ENCODE measurements at places on chromosomes 6 and 20.

DNA sequence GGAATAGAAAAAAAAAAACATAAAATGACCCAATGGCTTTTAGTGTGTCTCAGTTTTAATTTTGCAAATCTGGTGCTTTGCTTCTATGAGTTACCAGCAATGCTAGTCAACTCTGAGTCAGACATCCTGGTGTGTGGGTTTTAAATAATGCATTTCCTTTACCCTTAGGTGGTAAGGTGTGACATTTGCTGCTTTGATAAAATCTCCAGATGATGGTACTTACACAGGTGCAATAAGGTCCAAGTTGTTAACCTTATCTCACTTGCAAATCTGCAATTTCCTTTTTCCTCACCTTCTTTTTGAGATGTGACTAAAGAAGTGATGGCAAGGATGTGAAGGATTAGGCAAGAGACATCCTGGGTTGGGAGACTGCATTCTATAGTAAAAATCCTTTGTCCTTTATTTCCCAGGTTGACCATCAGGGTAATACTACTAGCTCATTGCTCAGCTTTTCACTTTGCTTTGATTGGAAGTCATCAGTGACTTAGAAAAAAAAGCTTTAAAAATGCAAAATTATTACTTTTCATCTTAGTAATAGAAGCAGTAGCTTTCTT is 818.5 kb upstream of the FLRT3 start:
- DNase-seq, result no peak

DNA sequence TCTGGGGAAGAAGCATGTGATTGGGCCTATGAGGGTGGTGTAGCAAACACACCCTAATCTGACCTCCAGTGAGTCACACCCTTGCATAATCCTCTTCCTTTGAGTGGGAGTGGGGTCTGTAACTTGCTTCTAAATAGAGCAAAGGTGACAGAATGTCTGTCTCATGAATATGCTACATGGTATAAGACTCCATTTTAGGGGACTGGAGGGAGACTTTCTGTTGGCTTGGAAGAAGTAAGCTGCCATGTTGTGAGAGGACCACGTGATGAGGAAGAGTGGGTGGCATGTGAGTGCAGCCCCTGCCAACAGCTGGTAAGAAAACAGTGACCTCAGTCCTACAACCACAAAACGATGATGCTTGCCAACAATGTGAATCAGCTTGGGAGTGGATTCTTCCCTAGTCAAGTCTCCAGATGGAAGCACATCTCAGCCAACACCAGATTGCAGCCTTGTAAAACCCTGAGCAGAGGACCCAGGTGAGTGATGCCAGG is 3.7 kb downstream of the AK9 start:
- peak; percentile 75 for DNase-seq

DNA sequence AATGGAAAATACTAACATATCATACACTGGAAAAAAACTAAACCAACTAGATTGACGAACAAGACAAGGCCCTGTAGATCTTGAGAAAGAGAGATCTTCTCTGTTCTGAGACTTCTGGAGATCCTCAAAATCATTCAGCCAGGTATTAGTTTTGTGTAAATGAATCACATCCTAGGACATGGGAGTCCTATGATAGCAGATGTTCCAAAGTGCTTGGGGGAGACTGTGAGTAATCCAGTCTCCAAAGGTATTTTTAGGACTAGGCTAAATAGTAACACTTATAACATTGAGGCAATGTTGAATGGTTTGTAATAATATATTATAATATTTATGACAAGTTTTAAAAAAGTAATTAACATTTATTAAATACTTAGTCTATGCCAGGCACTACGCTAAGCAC is 275.0 kb downstream of the BTBD9 start:
- no peak for DNase-seq

GRCh38 chr6:35668744-35669450 is 19.8 kb downstream of the FKBP5 start:
- DNase-seq, result no peak

- no peak for DNase-seq
Measured at GRCh38 chr6:11964729-11965335, 47.3 kb upstream of the HIVEP1 start.

DNA sequence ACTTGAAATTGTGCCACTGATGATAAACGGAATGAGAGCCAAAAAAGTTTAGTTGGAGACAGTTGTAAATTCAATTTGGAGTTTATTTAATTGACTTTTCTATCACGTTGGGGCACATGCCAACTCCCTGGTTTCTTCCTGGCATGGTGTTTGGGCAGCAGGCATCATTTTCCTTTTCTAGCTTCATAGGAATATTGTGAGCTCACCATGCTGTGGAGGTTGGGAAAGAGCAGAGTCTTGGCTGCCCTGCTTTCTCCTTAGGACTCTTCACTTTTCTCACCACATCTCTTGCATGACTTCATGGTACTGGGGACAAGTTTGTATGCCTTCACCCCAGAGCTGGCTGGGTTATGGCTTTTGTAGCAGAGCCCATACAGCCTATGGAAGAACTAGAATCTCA is 6.4 kb downstream of the SCAND1 start:
- DNase-seq, result no peak

DNA sequence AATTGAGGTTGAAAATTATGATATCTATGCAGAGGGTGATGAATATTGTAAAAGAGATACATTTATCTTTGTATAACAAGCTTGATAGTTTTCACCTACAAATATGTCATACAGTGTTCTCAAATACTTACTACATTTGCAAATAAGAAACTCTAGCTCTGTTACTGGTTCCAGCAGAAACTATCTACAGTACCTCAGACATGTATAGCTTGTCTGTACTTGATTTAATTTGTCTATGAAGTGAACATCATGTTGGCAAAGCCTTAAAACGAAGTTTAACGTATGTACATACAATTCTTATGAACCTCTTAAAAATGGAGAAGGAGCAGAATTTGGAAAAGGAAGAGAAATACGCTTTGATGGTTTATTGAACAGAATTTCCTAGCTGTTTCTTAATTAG is 201.4 kb upstream of the MARCKS start:
- no peak for DNase-seq

- DNase-seq, result no peak
Measured at GRCh38 chr6:140671926-140672325, 1297.5 kb upstream of the CITED2 start.

- DNase-seq, result peak; percentile 31
Measured at GRCh38 chr6:125153391-125154117, at the start of gene TPD52L1. Gene TPD52L1 (plus strand): TSS chr6:125153773. CDS start chr6:125153952, 179 bp downstream.

GRCh38 chr6:17831135-17831534 is 124.4 kb upstream of the NUP153 start:
- DNase-seq, result no peak

DNA sequence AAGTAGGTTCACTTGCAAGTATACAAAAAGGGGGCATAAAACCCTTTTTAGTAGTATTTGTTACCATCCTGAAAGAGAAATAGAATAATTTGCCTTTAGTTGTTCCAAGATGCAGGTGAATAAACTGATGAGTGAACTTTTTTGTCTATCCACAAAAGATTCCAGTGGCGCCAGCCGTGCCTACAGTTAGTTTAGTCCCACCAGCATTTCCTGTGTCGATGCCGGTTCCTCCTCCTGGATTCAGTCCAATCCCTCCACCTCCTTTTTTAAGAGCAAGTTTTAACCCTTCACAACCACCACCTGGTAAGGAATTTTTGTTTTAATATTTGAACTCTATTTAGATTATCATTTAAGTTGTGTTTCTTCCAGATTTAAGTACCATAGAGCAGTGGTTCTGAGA is 90.9 kb downstream of the SCAF8 start:
- DNase-seq, result no peak

DNA sequence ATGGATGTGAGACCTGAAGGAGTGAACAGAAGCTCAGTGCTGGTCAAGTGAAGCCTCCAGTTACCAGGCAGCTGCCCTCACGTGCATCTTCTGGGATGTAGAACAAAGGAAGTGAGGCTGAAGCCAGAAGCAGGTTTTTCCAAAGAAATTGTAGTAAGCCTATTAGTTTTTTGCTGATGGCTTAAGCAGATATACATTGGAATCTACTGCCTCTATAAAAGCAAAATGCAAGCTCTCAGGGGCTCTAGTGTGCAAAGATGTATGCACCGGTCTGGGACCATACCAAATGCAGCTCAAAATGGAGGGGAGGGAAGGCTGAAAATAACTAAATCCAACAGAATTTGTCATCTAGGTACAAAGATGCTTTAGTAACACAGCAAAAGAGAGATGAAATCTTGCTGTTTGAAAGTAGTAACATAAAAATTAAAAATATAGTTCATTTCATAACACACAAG is 77.0 kb downstream of the DTNBP1 start:
- no peak for DNase-seq

- DNase-seq, result no peak
Measured at GRCh38 chr6:150327117-150327774, 41.6 kb upstream of the IYD start.

- DNase-seq, result peak; percentile 32
Measured at GRCh38 chr20:35055445-35056276, 36.9 kb downstream of the TRPC4AP start.

DNA sequence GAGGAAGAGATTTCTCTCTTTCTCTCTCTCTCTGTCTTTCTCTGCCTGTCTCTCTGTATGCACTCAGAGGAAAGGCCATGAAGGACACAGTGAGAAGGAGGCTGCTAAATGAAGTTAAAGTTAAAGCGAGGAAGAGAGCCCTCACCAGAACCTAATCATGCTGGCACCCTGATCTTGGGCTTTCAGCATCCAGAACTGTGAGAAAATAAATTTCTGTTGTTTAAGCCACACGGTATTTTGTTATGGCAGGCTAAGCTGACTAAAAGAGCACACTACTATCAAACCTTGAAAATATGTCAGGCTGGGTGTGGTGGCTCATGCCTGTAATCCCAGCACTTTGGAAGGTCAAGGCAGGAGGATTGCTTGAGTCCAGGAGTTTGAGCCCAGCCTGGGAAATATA is 8.0 kb upstream of the TCF21 start:
- no peak for DNase-seq

GRCh38 chr6:34096814-34097213 is 49.1 kb downstream of the GRM4 start:
- DNase-seq, result no peak

GRCh38 chr20:59042151-59042795 is at the start of gene PRELID3B:
Gene PRELID3B (minus strand): TSS chr20:59042786. CDS start chr20:59042730, 56 bp downstream.
- peak; percentile 3 for DNase-seq

DNA sequence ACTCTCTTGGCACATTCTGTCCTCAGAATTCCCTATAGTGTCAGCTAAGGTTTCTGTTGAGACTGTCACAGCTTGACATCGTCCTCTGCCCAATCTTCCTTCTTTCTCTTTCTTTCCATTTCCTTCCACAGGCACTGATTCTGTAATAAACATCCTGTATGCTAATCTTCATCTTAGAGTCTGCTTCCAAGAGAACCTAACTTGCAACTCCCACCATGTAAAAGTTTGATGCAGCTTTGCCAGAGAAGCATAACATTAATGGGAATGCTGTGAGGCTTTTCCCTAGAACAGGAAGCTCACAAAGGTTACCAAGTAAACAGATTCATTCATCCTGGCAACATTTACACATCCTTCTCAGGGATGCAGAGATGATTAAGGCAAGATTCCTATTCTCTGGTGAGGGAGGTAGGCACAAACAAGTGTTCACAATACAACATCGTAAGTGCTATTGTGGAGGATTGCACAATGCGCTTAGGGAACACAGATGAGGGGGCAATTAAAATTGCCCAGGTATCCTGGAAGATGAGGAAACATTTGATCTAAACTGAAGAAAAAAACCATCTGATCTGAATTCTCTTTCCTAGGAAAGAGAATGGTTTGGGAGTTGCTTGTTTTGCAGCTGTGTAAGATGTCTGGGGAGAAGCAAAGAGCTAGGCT is 74.7 kb downstream of the GRM1 start:
- DNase-seq, result no peak

- no peak for DNase-seq
Measured at GRCh38 chr6:18342223-18342622, 44.9 kb upstream of the RNF144B start.

DNA sequence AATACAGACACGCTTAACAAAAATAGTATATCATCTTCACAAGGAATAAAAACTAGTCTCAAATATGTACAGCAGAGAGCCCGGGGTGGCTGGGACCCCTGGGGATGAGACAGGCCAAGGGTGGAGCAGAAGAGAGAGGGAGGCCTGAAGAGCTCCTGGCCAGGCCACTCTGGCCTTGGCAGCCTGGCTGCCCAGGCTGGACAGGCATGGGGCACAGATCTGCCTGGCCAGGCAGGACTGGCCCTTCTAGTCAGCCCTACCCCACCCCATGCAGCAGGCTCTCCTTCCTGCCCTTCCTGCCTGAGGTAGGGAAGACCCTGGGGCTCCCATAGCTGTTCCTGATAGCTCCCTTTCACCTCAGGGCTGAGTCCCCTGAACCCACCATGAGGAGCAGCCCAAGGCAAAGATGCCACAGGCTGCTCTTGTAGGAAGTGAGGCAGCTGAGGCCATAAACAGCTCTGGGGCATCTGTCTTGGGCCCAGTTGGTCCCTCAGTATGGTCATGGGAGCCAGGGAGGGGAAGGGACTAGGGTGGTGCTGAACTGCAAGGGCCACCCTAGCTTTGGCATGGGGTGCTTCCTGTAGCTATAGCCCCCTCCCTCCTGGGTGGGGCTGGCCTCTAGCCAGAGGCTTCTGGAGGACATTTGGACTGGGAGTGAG is 27.1 kb downstream of the COX4I2 start:
- no peak for DNase-seq

GRCh38 chr6:95819461-95819860 is 196.3 kb upstream of the FUT9 start:
- DNase-seq, result no peak

- no peak for DNase-seq
Measured at GRCh38 chr6:52725143-52725534, 38.1 kb downstream of the GSTA2 start.

- no peak for DNase-seq
Measured at GRCh38 chr6:158408552-158409130, 96.4 kb downstream of the TULP4 start.

- no peak for DNase-seq
Measured at GRCh38 chr6:114080891-114081510, 110.1 kb upstream of the HDAC2 start.
